ENCODE measurements at places on chromosomes 2 and 18.
A peak's percentile ranks its signal among the peaks of the same experiment; 100 is the strongest.

DNA sequence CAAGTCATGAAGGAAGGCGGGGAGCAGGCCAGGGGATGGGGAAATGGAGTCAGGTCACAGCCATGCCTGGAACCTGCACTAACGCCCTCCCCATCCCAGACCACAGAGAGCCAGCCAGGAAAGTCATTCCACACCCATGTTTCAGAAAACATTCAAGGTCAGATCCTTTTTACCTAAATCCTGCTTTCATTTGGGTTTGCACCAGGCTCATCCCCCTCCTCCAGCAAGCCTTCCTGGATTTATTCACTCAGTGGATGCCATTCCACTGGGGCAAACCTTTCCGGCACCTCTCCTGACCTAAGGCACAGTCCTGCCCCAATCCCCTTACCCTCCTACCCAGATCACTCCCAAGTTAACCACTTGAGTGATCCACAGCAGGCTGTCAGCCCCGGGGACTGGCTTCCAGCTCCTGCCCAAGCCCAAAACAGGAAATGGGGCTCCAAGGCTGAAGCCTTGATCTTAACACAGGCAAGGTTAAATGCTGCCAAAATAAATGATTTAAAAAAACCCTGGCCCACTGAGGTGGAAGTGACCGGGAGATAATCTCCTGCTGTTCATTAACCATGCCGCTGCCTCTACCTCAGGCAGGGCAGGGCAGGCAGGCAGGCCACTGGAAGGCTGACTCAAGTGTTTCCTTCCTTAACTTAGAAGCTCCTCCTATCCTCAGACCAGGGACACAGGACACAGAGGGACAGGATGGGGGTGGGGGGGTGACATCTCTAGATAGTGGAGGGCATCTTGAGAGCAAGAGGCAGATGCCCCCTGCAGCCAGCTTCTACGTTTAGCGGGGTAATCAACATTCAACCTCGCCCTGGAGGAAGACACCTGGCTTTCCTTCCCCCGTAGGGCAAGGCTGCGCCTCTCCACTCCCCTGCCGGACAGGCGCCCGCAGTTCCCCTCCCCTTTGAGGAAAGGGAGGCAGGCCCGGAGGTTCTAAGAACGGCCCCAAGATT is 1.4 kb downstream of the RAB11FIP5 start:
- DNase-seq: no peak

DNA sequence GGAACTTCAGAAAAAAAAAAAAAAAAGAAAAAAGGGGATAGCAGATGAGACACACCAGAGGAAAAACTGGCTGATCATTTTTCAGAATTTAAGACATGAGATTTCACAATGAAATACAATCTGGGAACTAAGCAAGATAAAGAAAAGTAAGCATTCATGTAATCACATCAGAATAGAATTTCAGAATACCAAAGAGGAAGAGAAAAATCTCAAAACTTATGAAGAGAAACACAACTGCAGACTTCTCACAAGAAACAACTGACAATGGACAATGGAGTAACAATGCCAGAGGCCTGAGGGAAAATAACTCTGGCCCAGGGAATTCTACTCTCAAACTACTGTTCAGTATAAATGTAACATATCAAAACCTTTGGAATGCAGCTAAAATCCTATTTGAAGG is 13.2 kb upstream of the RRM2 start:
- DNase-seq: no peak

DNA sequence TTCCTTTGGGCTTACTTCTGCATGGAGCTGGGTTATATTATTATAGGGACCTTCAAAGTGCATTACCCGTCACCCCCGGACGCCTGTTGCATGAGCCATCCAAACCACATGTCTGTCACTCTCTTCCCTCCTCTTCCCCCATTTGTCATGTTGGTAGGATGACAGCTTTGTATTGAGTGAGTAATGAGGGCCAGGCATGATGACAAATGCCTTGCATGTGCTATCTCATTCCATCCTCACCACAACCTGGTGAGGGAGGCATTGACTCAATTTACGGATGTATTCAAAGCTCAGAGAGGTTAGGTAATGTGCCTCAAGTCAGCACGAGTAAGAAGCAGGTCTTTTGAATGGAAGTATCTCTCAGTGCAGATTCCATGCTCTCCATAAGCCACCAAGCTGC is 510.5 kb upstream of the TNP1 start:
- DNase-seq: no peak

- DNase-seq: no peak
These were observed 530.0 kb downstream of the ZNF804A start for GRCh38 chr2:185128346-185128745.

GRCh38 chr18:58649966-58650816 is 21.1 kb upstream of the MALT1 start:
- no peak for DNase-seq

DNA sequence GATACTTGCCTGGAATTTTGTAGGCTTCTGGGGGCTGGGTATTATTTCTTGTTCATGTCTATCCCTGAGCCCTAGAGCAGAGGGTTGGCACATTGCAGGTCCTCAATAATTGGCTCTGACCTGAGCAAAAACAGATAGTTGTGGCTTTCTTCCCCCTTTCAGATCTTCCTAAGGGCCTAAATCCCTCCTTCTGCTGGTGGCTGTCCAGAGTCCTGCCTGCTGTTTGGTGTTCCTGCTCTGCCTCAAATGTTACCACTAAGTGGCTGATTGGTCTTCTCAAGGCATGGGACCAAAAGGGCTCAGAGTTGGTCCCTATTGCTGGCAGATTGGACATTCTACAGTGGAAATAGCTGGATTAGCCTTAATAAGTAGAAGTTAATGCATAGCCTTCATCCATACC is 1.1 kb upstream of the CRYGB start:
- no peak for DNase-seq

GRCh38 chr2:151247432-151247831 is 14.2 kb downstream of the RBM43 start:
- DNase-seq: no peak

DNA sequence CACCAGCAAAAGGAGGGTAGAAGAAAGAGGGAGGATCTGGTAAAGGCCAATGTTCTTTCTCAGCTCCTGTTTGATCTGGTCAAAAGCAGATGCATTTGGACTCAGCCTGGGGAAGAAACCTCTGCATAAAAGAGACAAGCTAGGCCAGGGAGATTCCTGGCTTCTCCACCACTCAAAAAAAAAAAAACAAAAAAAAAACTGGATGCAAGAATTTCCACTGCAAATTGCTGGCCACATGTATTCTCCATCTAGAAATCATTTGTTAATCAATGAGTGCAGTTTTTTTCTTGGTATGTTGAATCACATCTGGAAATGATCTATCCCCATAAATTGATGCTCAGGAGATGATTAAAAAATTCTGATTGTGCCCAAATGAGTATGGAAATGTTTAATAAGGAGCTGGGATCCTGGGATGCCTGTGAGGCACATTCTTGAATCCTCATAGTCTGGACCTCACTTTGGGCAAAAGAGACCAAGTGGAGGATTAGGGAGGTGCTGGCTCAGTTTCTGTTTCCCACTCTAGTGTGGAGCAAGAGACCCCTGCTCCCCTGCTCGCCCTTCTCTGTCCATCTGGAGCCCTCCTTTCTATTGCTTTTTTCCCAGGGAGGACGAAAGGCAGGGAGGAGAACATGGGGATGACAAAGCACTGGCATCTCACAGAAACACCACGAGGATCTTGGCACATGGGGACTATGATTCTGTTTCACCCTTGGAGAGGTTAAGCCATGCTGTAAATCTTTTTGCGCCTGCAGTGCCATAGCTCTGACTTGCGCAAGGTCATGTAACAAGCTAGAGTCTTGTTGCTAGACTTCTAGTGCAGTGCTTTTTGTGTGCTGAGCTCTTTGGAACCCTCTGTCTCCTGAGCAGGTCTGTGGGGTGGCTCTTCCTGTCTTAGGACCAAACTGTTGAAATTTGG is 57.6 kb downstream of the APOB start:
- no peak for DNase-seq

- DNase-seq: no peak
These were observed at the start of gene LYPD1 for GRCh38 chr2:132669908-132670495. Gene LYPD1 (minus strand): TSS chr2:132670205. CDS start chr2:132669932, 273 bp downstream.

DNA sequence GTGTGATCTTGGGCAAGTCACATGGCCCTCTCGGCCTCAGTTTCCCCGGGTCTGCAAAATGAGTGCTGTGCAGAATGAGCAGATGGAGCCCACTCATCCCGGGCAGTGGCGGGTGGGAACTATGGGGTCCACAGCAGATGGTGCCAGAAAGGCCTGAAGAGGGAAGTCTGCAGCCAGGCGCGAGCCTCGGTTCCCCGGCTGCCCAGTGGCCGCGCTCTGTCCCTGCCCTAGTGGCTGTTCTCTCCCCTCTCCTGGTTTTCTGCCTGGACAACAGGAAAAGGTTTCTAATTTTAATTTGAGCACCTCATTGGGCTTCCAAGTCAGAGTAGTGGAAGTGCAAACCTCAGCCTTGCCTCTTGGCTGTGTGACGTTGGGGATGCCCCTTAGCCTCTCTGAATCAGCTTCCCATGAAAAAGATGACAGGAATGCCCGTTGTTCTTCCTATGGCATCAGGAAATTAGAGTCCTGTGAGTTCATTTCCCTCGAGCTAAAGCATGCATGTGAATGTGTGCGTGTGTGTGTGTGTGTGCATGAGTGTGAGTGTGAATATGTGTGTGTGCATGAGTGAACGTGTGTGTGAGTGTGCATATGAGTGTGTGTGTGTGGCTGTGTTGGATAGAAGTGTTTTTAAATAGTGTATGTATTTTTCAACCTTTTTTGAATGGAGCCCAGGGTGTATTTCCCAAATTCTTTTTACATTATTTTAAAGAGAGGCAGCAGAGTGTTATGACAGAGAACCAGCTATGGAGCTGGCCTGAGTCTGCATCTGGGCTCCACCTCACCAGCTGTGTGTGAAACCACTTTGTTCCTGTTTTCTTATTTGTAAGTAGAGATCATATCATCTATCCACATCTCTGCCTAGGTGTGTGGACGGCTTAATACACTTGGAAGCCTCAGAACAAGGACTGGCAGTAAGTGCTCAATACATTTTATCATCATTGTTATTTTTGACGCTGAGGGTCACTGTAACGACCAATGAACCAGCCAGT is 41.3 kb downstream of the RRM2 start:
- DNase-seq: no peak

GRCh38 chr2:212997526-212998020 is 153.8 kb downstream of the IKZF2 start:
- DNase-seq: no peak

- peak; percentile 54 for DNase-seq
These were observed 105.5 kb downstream of the UGGT1 start for GRCh38 chr2:128196471-128196931.

- DNase-seq: peak; percentile 52
These were observed 32.2 kb downstream of the GPR75 start for GRCh38 chr2:53827398-53828175.

GRCh38 chr2:197515315-197515738 is 539 bp upstream of the MOB4 start:
- peak; percentile 75 for DNase-seq

GRCh38 chr2:158967731-158968395 is 577 bp upstream of the TANC1 start:
- DNase-seq: peak; percentile 84

- no peak for DNase-seq
These were observed 61.5 kb downstream of the NFATC1 start for GRCh38 chr18:79457239-79457638.

GRCh38 chr18:63539904-63540510 is 2.2 kb upstream of the SERPINB12 start:
- no peak for DNase-seq

DNA sequence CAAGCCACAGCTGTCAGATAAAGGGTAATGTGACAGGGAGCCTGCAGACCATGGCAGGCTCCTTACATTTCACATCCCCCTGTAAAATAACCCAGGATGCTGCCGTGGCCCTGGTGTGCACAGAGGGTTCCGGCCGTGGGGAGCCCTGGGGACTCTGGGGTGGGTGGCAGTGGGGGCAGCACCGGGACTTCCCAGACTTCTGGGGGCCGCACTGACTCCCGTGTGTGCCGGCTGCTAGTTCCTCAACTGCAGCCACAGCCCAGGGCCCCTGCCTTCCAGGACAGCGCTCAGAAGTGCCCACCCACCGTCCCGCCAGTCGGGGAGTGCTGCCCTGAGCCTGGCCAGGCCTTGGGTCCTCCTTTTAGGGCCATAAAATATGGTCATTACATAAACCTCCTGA is 56.5 kb downstream of the CIB4 start:
- DNase-seq: no peak

- DNase-seq: no peak
These were observed 81.9 kb upstream of the CHRNA1 start for GRCh38 chr2:174846218-174846617.

DNA sequence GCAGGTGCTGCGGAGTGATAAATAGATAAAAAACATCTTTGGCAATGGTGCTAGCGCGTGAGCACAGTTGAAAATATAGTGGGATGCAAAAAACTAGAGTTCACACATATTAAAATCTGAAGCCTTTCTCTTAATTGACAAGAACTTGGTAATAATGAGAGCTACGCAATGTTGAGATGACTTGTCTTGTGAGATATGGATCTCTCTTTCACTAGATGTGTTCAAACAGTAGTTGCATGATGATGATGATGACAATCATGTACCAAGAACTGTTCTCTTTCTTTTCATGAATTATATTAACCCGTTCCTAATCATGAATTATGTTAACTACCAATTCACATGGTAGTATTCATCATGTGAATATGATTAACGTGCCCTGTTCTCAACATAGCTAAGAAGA is 81.1 kb downstream of the DYNAP start:
- no peak for DNase-seq

DNA sequence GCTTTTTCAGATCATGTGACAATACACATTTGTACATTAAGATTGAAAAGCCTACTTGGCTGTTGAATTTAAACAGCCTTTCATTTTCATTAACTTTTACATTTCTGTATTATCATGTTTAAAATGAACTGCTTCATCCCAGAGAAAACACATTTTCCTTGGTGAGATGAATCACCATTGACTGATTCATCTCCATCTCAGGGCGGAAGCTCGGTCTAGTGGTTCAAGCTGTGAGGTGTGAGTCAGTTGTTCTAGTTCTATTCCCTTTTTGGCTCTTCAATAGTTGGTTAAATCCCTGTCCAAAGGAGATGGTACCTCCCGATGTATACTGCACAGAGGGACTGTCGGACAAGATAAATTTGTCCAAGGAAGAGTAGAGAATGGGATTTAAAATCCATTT is 189.7 kb downstream of the ADCYAP1 start:
- peak; percentile 21 for DNase-seq

- no peak for DNase-seq
These were observed 7.9 kb downstream of the MAP3K2 start for GRCh38 chr2:127379712-127380355.

- DNase-seq: no peak
These were observed 126.3 kb downstream of the LTBP1 start for GRCh38 chr2:33073018-33073417.

GRCh38 chr2:165114346-165114939 is 89.4 kb downstream of the SCN3A start:
- no peak for DNase-seq

Measured in pons (tissue), 1 donor.